ENCODE measurements at places on chromosomes 7 and 10.

DNA sequence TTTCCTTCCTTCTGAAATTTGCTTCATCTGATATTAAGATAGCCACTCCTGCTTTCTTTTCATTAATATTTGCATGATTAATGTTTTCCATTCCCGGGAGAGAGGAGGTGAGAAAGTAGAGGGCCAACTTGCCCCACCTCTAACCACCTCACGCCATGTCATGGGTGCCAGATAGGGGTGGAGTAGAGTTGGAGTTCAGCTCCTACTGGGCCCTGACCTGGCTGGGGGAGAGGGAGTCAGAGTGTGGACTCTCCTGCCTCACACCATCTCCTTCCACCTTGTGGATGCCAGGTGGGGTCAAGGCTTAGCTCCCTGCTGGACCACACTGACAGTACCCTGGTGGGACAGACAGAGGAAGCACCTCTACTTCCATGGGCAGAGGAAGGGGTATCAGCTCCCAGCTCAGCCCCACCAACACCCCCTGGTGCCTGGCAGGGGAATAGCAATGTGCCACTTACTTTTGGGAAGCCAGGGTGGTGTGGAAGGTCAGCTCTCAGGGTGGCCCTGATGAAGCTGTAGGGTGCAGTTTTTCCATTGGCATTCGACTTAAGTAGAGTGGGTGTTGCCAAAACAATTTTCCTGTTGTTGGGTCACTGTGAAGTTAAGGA is 28.0 kb downstream of the CHST12 start:
- peak; percentile 80 for DNase-seq

DNA sequence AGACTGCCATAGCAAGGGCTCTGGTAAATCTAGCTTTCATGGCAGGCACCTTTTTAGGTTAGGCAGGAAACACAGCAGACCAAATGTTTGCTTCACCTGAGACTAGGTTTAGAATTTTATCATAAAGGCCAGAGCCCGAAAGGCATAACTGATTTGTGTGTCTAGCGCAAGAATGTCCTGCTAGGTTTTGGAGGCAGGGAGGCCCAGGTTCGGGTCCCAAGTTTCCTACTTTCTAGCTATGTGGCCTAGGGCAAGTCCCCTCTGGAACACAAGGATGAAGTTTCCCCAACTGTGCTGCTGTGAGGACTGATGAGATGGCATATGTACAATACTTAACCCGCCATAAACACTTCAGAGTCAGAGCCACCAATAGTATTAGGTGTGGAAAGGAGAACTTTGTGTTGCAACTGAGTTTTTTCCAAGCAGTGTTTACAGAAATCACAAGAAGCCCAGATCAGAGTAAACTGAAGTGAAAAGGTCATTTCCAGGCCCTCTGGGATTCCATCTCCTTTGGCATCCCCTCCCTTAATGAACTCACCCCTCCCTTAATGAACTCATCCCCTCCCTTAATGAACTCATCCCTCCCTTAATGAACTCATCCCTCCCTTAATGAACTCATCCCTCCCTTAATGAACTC is 244.9 kb downstream of the SKAP2 start:
- no peak for DNase-seq

GRCh38 chr10:2137549-2138174 is 400.3 kb upstream of the ADARB2 start:
- DNase-seq: peak; percentile 77

GRCh38 chr10:86481761-86482160 is 39.8 kb downstream of the WAPL start:
- DNase-seq: no peak

- no peak for DNase-seq
Observed at GRCh38 chr10:117666166-117666565, 123.6 kb downstream of the EMX2 start.

DNA sequence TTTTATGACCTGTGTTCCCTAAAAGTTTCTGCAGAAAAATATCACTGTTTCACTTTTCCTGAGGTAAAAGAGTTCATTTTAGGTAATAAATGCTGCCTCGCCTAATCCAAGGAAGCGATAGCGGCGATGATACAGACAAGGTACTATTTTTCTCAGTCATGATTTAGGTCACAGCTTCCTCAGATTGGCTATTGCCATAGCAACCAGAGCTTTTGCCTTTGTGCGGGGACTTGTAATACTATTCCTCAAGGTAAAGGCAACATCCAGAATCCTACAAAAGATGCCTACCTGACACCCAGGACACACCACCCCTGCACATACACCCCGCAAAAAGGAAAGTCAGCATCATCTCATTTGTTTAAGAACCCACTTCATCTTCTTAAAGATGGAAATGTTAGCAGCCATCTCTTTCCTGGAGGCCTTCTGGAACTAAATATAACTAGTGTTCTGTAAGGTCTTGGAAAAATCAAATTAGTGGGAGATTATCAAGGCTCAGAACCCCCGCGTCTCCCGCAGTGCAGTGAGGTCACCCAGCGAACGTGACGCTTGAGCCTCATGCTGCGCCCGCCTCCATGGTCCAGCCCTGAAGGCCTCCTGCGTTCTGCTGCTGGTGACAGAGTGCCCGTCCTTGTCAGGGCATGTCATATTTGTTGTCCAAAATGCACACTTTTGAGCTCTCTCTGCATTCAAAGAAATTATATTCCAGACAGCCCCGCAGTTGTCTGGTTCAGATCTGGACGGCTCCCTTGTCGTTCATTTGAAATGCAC is 402.0 kb upstream of the RNF32 start:
- DNase-seq: no peak

Measured in GM23338 (cell line).